ENCODE measurements at places on chromosomes 1 and 21. TPM values are rescaled to one million over a fixed set of nuclear protein-coding genes. Genes with fewer than 3 reads are reported as not detected.
A peak's percentile ranks its signal among the peaks of the same experiment; 100 is the strongest.

NOC2L gene
- total RNA-seq = 176 TPM

OR2L3 gene
- not detected for total RNA-seq

ANKRD65 gene
- total RNA-seq = not detected

MYOCOS gene
- not detected for total RNA-seq

GRCh38 chr1:201022820-201023516 lies 546 bp downstream of the KIF21B start:
- peaks cover 71% of the 10 kb centered on the region for H3K4me1 ChIP-seq
- peaks cover 17% of the 10 kb centered on the region for H3K36me3 ChIP-seq
- H3K27ac ChIP-seq = peak overlapping the region; percentile 100
- no peaks in the 10 kb centered on the region for H3K27me3 ChIP-seq
- peak overlapping the region; percentile 98 for H3K4me3 ChIP-seq
- DNase-seq = peak; percentile 46
